WTC11 (cell line): ENCODE measurements at places on chromosomes 12 and 14.

DNA sequence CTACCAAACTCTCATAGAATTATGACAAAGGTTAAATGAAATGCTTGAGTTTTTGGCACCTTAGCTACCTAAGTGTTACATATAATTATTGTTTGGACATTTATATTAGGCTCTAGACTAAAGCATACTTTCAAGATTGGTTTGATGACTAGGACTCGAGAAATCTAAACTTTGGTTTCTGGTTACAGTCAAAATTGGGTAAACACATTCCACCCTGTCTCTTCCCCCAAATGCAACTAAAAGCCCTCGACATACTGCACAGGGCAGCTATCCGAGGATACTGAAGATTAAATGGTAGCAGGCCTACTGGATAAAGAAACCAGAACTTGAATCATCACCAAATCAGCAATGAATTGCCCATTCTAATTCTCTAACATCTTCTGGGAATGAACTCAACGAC is 369.1 kb downstream of the PRKD1 start:
- no peaks in the 10 kb centered on the region for H3K36me3 ChIP-seq
- no peaks in the 10 kb centered on the region for H3K27me3 ChIP-seq
- no peak for DNase-seq
- no peak overlapping the region for H3K27ac ChIP-seq

DNA sequence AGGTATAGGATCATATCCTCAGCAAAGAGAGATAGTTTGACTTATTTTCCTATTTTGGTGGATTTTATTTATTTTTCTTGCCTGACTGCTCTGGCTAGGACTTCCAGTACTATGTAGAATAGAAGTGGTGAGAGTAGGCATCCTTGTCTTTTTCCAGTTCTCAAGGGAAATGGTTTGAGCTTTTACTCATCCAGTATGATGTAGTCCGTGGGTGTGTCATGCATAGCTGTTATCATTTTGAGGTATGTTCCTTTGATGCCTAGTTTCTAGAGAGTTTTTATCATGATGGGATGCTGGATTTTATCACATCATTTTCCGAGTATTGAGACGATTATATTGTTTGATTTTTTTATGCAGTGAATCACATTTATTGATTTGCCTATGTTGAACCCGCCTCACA is 97.2 kb downstream of the MGAT4C start:
- no peak for DNase-seq
- H3K4me1 ChIP-seq: peaks cover 5% of the 10 kb centered on the region
- H3K27ac ChIP-seq: no peak overlapping the region
- H3K4me3 ChIP-seq: no peak overlapping the region
- no peaks in the 10 kb centered on the region for H3K27me3 ChIP-seq
- no peaks in the 10 kb centered on the region for H3K36me3 ChIP-seq

GRCh38 chr12:119393677-119394076 is 59.1 kb downstream of the CCDC60 start:
- H3K4me1 ChIP-seq: peaks cover 34% of the 10 kb centered on the region
- peaks cover 21% of the 10 kb centered on the region for H3K36me3 ChIP-seq
- no peak for DNase-seq
- H3K27me3 ChIP-seq: peaks cover 10% of the 10 kb centered on the region; the same call in 1 of the 2 replicates

- H3K27me3 ChIP-seq: no peaks in the 10 kb centered on the region
- no peak overlapping the region for H3K27ac ChIP-seq
- H3K4me3 ChIP-seq: no peak overlapping the region
Measured at GRCh38 chr14:103400537-103400936, 15.3 kb downstream of the MARK3 start.

DNA sequence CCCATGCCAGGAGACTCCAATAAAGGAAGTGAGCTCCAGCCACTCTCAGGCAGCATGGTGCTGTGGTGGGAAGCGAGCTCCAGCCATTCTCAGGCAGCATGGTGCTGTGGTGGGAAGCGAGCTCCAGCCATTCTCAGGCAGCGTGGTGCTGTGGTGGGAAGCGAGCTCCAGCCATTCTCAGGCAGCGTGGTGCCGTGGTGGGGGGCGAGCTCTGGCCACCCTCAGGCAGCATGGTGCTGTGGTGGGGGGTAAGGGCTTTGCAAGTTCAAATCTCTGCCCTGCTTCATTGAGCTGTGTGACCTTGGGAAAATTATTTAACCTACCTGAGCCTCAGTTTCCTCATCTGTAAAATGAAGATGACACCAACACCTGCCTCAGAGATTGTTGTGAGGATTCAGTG is 975.1 kb downstream of the BCL11B start:
- no peaks in the 10 kb centered on the region for H3K4me1 ChIP-seq
- DNase-seq: no peak
- no peak overlapping the region for H3K27ac ChIP-seq
- H3K4me3 ChIP-seq: no peak overlapping the region
- no peaks in the 10 kb centered on the region for H3K36me3 ChIP-seq

DNA sequence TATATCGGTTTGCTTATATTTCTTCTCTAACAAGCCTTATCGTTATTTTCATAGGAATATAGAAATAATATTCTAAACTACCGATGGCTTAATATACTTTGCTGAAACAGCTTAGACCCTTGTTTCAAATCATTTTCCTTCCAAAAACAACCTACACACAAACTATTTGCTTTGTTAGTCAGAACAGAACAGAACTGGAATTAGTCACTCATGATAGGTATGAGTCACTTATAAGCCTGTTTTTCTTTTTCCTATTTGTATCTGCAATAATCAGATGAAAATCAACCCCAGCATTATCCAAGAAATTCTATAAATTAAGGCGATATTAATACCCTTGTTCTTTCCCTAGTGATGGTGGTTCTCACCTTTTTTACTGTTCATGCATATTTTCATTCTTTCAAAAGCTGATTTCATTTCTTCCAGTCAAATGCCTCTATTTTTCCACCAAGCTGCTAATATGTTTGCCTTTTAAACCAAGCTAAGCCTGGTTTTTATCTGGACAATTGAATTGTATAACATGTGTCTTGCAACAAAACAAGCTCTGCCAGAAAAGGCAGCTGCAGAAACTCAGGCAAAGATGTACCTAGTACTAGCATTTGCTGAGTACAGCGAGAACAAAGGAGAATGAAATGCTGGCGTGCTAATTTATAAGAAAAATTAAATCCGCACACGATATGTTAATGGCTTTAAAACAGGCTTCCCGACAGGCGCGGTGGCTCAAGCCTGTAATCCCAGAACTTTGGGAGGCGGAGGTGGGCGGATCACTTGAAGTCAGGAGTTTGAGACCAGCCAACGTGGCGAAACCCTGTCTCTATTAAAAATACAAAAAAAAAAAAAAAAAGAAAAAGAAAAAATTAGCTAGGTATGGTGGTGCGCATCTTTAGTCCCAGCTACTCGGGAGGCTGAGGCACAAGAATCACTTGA is 1418.2 kb downstream of the AACS start:
- DNase-seq: no peak
- no peaks in the 10 kb centered on the region for H3K4me1 ChIP-seq
- no peak overlapping the region for H3K4me3 ChIP-seq
- H3K27ac ChIP-seq: no peak overlapping the region
- H3K36me3 ChIP-seq: peaks cover 57% of the 10 kb centered on the region
- H3K27me3 ChIP-seq: peaks cover 3% of the 10 kb centered on the region; the same call in 1 of the 2 replicates
